BJ (cell line): ENCODE measurements at places on chromosomes 3 and 15.

DNA sequence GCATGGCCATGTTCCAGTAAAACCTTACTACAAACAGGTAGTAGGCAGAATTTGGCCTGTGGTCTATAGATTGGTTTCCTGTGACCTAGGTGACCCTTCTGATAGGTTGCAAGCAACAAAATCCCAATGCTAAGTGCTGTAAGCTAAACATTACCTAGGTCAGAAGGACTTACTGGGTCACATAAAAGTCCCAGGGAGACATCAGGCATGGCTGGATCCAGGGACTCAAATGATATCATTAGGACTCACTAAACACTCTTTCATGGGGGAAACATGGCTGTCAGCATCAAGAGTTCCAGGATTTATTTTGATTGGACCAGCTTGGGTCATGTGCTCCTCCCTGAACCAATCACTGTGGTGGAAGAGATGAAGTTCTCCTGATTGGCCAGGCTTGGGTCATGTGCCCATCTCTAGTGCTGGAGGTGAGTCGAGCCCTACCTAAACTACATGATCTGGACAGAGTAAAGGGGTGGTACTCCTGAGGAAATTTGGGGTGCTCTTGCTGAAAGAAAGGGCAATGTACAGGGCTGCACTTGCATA is 16.8 kb upstream of the SLC6A1 start:
- DNase-seq = no peak

DNA sequence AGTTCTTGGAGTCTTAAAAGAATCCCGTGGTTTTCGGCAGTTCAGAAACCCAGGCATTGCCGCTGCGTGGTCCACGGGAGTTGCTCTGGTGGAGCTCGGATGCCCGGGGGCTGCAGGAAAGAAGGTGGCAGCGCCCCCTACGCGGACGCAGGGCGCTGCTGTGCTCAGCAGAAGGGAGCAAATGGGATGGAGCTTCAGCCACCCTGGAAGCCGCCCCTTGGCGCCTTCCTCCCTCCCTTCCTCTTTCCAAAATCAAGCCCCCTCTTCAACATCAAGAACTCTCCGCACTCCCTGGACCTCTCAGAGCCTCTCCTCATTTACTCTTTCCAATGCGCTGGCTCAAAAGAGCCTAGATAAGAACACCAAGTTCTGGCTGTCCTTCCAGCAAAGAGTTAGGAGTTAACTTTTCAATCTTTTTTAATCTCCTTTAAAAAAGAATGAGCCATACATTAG is 880 bp upstream of the CHRNA7 start:
- no peak for DNase-seq

DNA sequence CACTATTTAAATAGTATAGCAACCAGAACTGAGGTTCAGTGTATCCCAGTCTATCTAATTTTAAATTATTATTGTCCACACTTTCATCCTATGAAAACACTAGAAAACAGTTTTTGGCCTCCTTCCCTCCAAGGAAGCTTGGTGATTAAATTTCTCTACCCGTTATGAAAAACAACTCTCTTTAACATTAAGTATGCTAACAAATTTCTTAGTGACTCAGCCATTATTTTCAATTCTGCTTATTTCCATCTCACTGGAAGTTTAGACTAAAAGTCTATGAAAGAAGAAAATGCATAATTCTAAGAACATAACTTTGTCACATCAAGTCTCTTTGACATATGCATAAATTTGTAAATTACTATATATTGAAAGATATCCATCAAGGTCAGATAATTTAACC is 185.2 kb downstream of the NSUN3 start:
- no peak for DNase-seq

GRCh38 chr15:57867970-57868798 is 161.7 kb downstream of the POLR2M start:
- no peak for DNase-seq

GRCh38 chr15:48177383-48177765 is 721 bp downstream of the MYEF2 start:
- no peak for DNase-seq

DNA sequence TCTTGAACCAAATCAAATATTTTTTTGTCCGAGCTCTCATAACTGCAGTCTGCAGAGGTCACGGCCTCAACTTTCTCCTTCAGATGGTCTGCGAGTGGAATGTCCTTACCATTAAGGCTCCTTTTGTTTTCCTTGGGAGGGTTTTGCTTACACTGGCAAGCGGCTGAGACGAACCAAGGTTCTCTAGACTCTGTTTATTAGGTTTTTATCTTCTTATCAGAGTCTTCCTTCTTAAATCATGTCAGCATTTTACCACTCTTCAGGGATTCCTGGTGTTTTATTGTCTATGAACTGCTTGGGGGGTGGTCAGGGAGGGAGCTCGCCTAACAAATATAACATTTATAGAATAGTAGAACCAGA is 773.7 kb upstream of the NR2F2 start:
- peak; percentile 6 for DNase-seq

GRCh38 chr3:59469948-59470723 is 420.3 kb upstream of the CFAP20DC start:
- no peak for DNase-seq

- no peak for DNase-seq
These were observed 503.8 kb downstream of the MECOM start for GRCh38 chr3:169159726-169160125.

GRCh38 chr15:48358229-48359152 is 27.3 kb downstream of the DUT start:
- no peak for DNase-seq

DNA sequence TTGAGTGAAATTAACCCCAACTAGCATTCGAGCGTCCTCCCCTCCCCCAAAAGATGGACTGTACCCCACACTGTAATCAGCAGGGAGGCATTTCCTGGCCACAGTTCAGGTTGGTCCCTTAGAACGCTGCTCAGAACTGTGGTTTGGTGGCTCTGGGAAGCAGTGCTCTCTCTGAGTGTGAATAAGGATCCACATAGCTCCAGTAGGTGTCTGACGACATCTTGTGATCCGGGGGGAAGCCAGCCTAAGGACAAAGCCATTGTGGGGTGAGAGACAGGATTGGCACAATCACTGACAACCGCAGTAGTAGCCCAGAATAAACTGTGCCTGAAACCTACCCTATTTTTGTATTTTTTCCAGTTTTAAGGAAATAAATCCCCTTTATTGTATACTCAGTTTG is 125.3 kb downstream of the IGF1R start:
- no peak for DNase-seq

GRCh38 chr3:100602506-100603444 is 6.6 kb upstream of the ADGRG7 start:
- DNase-seq = no peak

DNA sequence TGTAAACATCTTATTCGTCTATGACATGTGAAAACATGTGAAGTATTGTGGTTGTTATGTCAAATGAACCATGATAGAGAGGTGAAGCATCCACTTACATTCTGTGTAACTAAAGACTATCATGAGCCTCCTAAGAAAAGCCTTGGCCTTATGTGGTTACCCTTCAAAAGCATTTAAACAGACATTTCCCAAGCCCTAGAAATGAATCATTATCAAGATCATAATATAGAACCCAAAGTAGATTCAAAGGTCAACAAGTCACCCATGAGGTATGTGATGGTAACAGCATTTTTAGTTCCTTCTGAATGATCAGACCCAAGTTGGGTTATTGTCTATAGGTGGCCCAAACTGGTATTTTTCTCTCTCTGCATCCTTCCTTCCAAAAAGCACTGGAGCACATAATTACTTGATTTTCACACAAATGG is 408.0 kb downstream of the TBL1XR1 start:
- DNase-seq = no peak

DNA sequence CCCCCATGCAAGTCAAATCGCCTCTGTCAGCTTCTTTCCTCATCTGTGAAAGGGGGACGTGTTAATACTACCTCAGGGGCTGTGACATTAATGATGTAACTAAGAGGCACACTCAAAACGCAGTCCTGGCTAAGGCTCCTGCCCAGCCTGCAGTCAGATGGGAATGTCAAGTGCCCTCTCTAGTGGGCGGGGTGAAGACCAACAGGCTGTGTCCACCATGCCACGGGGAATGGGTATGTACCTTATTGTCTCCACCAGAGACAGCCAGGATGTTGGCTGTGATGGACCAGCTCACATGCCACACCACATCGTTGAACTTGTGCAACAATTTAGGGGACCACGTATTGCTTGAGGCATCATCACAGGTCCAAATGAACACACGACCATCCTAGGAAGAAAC is 11.0 kb upstream of the GHRL start:
- DNase-seq = no peak

DNA sequence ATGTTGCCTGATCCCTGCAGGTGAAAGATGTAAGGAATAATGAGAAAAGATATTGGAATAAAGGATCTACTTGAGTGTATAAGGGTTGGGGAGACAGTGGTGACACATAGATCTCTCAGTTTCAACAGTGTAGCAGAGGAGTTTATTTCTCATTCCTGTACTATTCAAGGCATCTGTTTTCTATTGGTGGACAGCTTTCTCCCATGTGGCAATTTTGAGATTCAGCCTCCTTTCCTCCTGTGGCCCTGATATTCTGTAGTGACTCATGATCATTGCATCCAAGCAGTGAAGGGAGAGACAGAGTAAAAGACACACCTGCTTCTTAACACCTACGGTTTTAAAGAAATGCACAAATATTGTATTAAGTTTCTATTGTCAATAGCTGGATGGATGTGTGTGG is 327.6 kb downstream of the GRM7 start:
- no peak for DNase-seq
